ENCODE measurements at places on chromosomes 6 and 20.

GRCh38 chr20:51299413-51299812, 243.1 kb downstream of the NFATC2 start:
- H3K27me3 ChIP-seq: no peaks in the 10 kb centered on the region
- no peaks in the 10 kb centered on the region for H3K36me3 ChIP-seq
- H3K4me1 ChIP-seq: no peaks in the 10 kb centered on the region
- H3K4me3 ChIP-seq: no peak overlapping the region
- DNase-seq: no peak

DNA sequence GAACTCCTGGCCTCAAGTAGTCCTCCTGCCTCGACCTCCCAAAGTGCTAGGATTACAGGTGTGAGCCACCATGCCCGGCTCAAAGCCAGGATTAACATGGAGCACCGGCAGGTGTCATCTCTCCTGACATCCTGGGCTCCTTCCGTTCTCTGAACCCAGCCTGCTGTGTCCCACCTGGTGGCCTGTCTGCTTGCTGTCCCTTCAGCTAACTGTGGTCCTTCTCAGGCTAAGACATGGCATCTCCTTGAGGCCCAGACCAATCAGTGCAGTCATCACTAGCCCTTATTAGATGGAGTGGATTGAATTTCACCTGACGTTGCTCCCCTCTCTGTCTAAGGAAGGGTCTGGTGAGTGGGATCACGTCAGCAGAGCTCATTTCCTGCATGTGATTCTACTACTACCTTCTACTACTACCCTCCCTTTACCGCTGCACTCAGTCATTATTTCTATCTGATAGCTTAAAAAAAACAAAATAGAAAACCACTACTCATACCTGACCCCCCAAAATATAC, 28.0 kb upstream of the SYNJ2 start:
- no peaks in the 10 kb centered on the region for H3K27me3 ChIP-seq
- H3K27ac ChIP-seq: no peak overlapping the region
- H3K36me3 ChIP-seq: no peaks in the 10 kb centered on the region

DNA sequence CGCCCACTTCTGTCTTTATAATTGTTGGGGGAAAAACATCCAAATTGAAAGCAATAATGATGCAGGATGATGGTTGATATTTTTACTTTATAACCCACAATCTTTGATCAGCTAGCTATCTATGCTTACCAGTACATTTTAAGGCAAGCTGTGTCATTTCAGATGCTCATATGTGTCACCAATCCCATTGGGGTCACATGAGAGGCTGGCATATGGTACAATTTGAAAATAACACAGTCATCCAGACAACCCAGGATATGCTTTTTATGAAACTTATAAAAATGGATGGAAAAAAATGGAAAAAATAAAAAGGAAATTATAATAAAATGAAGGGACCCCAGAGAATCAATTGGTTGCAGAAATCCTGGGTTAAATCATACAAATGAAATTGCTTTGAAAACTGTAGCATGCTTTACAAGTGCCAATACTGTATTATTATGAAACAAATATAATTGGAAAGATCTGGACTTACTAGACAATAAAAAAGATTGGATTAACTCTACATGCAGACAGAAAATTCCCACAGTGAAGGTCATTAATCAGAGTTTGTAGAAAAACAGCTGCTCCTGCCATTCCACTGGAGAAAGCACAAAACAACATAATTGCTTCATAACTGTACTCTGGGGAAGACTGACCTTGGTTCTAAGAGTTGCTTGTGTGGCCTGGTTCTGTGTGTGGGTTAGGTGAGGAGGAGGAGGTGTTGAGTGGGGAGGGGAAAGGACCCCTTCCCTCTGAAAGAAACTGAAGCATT, 13.3 kb upstream of the PRIM2 start:
- H3K27ac ChIP-seq: no peak overlapping the region
- H3K4me1 ChIP-seq: no peaks in the 10 kb centered on the region
- no peaks in the 10 kb centered on the region for H3K27me3 ChIP-seq
- no peak for DNase-seq
- no peaks in the 10 kb centered on the region for H3K36me3 ChIP-seq

GRCh38 chr6:25320459-25320858, 41.3 kb downstream of the CARMIL1 start:
- no peak overlapping the region for H3K27ac ChIP-seq
- H3K36me3 ChIP-seq: no peaks in the 10 kb centered on the region
- DNase-seq: no peak
- H3K4me3 ChIP-seq: no peak overlapping the region
- H3K4me1 ChIP-seq: no peaks in the 10 kb centered on the region
- no peaks in the 10 kb centered on the region for H3K27me3 ChIP-seq

- DNase-seq: no peak
- H3K27me3 ChIP-seq: peaks cover 2% of the 10 kb centered on the region
Observed at GRCh38 chr20:17871886-17872285, 96.7 kb downstream of the SNX5 start.

- no peak overlapping the region for H3K4me3 ChIP-seq
- no peaks in the 10 kb centered on the region for H3K27me3 ChIP-seq
- no peaks in the 10 kb centered on the region for H3K36me3 ChIP-seq
- peaks cover 12% of the 10 kb centered on the region for H3K4me1 ChIP-seq
- DNase-seq: peak; percentile 11
Observed at GRCh38 chr20:32249030-32249738, 28.3 kb upstream of the KIF3B start.

Measured in thymus (tissue), 14 donors.